HL-60 (cell line): ENCODE measurements at places on chromosomes 2 and 18.

DNA sequence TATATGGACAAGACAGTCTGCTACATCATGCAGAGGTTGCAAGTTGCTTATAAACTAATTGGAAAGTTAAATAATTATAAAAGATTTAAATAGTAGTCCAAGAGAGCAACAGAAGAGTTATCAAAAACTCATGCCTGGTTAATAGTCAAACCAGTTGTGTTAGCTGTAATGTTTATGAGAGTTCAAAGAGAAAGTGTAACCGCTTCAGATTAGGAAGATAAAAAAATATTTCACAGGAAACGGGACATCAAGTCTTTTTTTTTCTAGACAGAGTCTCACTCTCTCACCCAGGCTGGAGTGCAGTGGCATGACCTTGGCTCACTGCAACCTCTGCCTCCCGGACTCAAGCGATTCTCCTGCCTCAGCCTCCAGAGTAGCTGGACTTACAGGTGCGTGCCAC, 34.6 kb upstream of the RNF125 start:
- DNase-seq = no peak

DNA sequence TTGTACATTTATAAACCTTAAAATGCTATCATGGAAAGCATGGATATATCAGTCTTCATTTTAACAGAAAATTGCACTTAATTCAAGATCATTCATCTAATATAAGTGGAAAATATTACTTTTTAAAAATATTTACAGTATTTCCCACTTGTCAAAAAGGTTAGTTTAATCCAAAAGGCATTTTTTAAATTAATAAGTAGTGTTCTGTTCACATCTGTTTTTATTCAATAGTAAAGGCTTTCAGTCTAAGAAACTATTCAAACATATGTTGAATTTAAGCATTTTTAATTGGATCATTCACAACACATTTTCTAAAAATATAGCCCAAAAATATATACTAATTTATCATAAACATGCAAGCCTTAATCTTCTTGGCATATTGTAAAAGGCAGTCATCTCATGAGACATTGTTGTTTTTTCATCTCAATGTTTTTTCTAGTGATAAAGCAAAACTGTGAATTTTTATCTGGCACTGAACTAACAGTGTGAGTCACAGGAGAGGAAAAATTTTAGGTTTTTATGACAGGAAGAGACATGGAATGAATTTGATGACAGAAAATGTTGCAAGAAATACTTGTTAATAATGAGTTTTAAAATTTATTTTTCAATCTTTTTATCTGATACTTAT, 1642.5 kb upstream of the TMEFF2 start:
- DNase-seq = no peak

DNA sequence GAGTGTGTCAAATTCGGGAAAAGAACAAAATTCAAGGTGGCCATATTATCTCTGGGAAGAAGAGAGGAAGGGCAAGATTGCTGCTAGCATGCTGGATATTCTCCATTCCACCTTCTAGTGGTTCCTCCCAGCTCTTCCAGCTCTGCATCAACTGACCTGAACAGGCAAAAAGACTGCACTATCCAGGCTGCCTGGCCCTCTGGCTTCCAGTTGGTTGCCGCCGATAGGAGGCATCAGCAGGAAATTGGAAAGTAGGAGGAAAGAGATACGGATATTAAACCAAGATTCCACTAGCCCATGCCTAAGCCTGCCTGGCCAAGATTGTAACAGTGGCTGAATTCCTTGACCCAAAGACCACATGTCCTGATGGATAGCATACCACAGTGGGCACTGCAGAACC, 1.7 kb upstream of the RTTN start:
- DNase-seq = no peak

- no peak for DNase-seq
Measured at GRCh38 chr2:69943843-69944525, 17.4 kb downstream of the ASPRV1 start.

- DNase-seq = no peak
Measured at GRCh38 chr2:240213476-240214421, 73.3 kb upstream of the OTOS start.

- DNase-seq = no peak
Measured at GRCh38 chr2:235157746-235158482, 206.1 kb downstream of the SH3BP4 start.

DNA sequence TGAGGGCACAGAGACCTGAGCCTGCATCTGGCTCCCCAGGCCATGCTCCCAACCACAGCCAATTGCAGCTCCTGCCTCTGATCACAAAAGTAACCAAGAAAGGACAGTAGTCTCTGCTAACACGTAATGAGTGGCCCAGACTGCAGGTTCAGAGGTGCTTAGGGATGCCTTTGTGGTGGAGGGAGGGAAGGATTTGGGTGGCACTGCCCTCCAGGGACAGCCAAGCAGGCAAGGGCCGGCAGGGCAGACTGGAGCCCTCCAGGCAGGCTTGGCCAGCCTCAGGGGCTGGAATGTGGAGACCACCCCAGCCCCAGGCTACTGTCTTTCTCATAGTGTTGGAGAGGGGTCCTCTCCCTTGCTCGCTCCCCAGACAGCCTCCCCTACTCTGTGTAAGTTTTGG, 114.5 kb upstream of the SMAD2 start:
- DNase-seq = no peak

GRCh38 chr2:152480821-152481399, 145.9 kb downstream of the FMNL2 start:
- no peak for DNase-seq

DNA sequence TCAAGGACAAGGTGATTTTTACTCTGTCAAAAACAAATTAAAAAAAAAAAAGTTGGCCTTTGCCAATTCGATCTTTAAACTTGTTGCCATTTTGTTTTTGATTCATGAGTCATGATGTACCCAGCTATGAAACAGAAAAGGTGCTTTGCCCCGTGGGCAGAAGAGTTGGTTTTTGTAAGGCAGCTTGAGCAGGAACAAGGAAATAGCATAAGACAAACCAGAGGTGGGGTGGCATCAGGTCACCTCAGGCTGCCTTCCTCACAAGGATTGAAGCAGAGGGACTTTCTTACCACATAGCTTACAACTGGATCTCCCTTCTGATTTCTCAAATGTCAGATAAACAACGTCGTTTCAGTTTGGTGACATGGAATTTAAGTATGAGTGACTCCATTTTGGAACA, 123.8 kb downstream of the ARL4C start:
- no peak for DNase-seq

- peak; percentile 93 for DNase-seq
Measured at GRCh38 chr2:62287899-62288880, 92.3 kb downstream of the B3GNT2 start.

DNA sequence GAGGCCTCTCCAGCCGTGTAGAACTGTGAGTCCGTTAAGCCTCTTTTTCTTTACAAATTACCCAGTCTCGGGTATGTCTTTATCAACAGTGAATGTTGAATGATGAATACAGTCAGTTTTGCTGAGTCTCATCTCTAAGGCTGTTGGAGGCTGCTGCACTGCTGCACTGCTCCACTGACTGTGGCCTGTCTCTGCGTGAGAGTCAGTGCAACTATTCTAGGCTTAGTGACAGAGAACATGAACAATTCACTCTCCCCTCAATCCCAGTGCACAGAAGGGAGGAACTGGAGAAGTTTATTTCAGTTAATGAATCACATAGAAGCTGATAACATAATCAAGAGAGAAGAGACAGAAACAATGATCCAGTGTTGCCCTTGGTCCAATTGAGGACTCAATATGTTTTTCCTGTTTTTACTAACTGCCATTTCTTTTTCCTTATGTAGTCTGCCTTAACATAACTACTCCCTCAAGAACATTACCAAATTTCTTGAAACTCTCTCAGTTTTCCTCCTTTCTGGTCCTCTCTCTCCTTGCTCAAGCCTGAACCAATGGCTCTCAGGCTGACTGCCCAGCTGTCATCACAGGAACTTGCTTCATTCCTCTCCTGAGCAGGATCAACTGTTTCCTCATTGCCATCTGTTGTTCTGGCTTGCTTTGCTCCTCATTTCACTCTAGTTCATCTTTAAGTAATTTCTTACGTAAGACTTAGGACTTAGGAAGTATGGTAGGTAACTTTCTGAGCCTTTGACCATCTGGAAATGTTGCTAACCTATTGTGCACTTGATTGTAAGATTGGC, 483.2 kb downstream of the METTL4 start:
- DNase-seq = peak; percentile 96

DNA sequence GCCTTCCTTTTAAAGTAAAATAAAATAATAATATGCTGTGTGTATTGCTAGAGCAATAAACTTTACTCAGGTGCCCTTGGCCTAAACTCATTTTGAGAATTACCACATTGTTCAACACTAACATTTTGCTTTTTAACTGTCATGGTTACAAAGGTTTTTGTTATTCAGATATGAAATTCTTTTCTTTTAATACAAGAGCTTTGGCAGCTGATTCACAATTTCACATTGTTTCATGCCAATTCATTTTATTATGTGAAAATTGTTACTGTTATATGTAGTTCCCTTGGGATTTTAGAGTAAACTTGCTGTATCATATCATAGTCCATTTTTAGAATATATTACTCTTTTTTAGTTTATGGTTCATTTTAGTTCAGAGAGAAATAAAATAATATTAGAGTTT, 65.8 kb upstream of the ZNF804A start:
- no peak for DNase-seq

GRCh38 chr18:8800876-8801262, 95.5 kb downstream of the MTCL1 start:
- no peak for DNase-seq

- DNase-seq = no peak
Measured at GRCh38 chr2:157699009-157699408, 70.3 kb upstream of the ACVR1C start.

GRCh38 chr2:85134255-85134895, 1.2 kb downstream of the TCF7L1 start:
- no peak for DNase-seq

DNA sequence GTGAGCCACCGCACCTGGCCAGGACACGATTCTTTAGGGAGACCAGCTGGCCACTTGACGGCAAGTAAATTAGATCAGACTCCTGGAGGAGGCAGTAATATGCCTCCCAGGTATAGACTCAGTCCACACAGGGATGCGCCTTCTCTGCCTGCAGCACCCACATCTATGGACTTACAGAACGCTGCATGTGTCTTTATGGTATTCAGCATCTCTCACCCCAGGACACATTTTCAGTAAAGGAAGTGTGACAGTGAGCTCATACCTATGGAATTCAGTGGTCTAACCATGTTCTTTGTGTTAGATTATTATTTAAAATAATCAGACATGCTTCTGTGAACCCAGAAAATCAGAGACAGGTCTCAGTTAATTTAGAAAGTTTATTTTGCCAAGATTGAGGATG, 5.9 kb upstream of the NARS1 start:
- no peak for DNase-seq

DNA sequence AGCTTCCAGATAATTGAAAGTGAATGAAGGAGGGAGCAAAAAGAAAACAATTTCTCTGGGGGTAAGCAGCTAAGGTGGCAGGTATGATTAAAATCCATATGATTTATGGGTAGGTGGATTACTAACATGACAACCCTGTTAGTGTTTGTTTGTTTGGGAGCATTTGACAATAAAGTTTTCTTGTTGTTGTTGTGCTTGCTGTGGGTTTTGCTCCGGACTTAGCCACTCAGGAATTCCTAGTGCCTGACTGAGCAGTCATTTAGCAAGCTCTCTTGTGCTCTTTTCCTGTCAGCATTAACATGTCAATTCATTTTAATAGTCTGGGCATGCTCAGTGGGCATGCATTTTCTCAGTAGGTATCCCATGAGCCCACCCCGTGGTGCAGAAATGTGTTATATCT, 674.8 kb upstream of the ZEB2 start:
- DNase-seq = no peak

- no peak for DNase-seq
Measured at GRCh38 chr18:37396971-37397720, 168.5 kb downstream of the CELF4 start.

- no peak for DNase-seq
Measured at GRCh38 chr2:200359552-200359951, 53.1 kb downstream of the SPATS2L start.

DNA sequence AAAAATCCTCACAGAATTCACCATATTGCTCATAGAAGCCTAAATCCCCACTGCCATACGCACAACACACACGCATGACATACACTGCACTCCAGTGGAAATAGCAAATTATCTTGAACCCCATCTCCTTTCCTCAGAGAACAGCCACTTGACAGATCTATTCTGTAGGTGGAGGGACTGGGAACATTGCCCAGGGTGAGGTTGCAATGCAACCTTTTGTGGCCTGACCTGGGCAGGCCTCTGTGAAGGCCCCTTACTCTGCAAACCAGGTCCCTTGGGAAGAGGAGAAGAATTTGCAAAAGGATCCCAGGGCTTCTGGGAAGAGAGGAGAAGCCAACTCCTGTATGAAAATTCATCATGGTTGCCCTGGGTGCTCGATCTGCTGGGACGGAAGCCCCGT, 51.9 kb downstream of the SDC1 start:
- DNase-seq = no peak

GRCh38 chr2:128710729-128711128, 392.1 kb upstream of the HS6ST1 start:
- DNase-seq = peak; percentile 80

DNA sequence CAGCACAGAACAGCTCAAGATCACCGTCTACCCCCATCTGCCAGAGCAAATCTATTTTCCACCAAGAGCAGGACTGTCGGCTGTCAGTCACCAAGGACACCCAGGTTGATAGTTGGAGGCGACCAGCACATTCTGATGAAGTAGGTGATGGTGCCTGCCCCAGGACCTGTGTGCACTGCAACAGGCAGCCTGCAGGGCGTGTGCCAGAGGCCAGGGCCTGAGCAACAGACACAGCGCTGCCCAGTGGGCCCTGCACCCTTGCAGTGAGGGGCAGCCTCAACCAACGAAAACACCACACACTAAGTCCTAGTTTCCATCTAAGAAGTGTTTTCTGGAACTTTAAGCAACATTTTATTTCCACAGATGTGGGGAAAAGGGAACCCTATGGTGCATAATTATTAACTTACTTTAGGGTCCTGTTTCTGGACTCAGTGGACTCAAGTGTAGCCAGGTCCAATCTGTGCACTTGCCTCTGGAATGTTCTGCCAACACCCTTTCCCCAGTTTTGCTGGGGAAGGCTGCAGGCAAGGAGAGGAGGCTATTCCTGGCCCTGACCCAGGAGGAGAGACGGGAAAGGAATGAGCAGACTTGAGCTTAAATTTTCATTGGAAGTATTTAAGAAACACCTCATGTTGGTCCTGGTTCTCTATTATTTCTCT, 61.5 kb downstream of the ADNP2 start:
- DNase-seq = no peak

DNA sequence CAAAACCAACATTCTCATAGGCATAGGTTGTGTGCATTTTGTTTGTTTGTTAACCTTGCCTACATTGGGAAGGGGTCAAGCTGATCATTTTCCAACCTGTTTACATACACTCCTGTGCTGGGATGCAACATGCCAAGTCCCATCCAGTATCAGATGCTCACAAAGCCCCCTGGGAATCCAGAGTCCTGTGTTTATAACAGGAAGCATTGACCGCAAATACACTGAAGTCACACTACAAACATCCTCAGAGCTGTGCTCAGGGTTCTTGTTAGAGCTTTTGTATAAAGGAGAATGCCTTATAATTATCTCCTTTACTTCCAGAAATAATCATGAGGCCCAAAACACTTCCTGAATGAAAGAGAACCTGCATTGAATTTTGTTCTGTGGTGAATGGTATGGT, 488.7 kb upstream of the TCF4 start:
- DNase-seq = no peak

GRCh38 chr2:56130463-56131070, 53.2 kb upstream of the CCDC85A start:
- DNase-seq = peak; percentile 3
